ENCODE measurements at places on chromosomes 7 and 10.

GRCh38 chr7:21618706-21619105 is 75.9 kb downstream of the DNAH11 start:
- DNase-seq, result no peak

DNA sequence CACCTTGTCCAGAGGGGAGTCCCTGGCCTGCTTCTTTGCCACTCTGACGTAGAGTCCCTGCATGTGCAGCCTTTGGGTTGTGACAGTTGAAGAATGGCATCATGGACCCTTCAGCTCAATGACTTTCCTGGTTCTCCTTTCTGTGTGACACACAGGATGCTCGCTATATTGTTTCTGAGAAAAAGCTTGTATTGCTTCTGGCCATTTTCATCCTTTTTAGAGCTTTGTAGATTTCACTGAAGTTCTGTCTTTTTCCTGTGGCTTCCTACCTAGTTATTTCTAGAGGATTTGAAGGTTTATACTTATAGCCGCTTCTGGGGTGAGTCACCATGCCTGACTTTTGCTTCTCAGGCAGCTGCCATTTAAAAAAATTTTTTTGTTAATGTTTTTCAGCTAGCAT is 27.0 kb downstream of the SND1 start:
- DNase-seq, result no peak

GRCh38 chr7:121639705-121640104 is 233.3 kb upstream of the PTPRZ1 start:
- no peak for DNase-seq

DNA sequence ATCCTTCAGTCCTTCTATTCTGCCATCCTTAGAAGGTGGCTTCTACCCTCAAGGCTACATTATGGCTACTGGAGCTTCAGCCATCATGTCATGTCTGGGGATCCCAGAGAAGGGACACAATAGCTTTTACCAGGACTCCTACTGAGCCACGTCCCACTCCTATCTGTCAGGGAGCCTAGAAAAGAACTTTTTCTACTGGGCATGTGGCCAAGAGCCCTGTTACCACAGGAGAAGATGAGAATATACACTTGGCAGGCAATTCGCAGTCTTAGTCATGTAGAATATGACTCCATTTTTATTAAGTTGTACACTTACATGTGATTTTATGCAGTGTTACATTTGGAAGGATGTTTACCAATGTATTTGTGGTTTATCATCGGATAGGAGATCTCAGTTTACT is 64.6 kb upstream of the KCNMA1 start:
- no peak for DNase-seq

DNA sequence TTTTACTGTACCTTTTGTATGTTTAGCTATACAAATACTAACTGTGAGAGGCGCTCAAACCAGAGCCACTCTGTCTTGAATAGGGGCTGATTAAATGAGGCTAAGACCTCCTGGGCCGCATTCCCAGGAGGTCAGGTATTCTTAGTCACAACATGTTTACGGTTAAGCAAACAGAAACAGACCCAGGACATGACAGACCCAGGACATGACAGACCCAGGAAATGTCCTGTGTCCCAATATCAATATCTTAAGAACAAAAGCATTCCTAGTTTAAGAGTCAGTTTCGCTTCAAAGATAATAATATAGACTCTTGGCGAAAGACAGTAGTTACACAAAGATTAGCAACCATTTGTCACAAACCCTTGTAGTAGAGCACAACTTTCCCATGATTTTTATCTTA is 304.5 kb downstream of the CCSER2 start:
- DNase-seq, result no peak
